ELR (cell line): ENCODE measurements at places on chromosomes 7 and 10.

GRCh38 chr10:91007655-91008054, 86.8 kb upstream of the ANKRD1 start:
- DNase-seq: no peak

DNA sequence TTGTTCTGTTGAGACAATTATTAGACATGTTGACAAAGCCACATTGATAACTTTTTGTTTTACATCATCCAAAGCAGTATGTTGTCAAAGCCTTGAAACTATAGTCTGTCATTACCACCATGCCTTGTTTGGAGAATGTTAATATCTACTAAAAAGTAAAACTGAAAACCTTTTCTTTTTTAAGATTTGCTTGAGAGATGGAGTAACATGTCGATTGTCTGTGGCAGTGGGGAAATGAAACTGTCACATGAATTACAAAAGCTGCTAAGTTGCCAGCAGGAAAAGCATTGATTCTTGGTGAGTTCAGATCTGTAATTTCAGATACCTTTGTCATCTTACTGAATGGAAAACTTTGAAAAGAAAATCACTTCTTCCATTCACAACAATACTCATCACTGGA, 69.1 kb downstream of the TFPI2 start:
- DNase-seq: no peak

DNA sequence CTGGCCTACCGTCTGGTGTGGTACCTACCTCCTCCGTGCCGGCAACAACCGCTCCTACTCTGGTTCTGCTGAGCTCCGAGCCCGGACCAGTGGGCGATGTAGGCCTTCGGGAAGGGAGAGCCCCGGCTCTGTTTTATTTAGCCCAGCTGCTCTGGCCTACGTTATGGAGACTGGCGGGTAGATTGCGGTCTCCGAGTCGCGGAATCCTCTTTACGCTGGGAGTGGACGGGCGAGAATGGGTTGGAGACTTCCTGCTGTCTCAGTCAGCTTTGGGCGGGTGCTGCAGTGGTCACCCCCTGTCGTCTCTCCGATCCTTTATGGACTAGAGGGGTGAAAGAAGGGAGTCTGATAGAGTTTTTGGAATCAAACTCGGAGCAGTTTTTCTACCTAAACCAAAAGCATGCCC, 406 bp downstream of the CBLL1 start:
- peak; percentile 63 for DNase-seq

- DNase-seq: peak; percentile 8
These were observed 167.4 kb upstream of the AHR start for GRCh38 chr7:17131060-17131345.

DNA sequence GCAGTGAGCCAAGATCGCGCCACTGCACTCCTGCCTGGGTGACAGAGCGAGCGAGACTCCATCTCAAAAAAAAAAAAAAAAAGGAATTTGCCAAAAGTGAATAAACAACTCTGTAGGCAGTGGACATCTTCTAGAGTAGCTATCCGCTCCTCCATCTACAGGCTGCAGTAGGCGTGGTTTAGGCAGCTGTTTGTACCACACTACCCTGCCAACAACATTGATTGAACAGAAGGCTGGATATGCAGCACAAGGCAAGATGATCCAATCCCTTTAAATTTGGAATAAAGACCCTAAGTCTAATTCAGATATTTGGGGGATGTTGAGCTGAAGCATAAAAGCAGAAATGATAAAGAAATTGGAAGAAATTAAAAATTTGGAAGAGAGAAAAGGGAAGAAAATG, 141.6 kb downstream of the TES start:
- no peak for DNase-seq

DNA sequence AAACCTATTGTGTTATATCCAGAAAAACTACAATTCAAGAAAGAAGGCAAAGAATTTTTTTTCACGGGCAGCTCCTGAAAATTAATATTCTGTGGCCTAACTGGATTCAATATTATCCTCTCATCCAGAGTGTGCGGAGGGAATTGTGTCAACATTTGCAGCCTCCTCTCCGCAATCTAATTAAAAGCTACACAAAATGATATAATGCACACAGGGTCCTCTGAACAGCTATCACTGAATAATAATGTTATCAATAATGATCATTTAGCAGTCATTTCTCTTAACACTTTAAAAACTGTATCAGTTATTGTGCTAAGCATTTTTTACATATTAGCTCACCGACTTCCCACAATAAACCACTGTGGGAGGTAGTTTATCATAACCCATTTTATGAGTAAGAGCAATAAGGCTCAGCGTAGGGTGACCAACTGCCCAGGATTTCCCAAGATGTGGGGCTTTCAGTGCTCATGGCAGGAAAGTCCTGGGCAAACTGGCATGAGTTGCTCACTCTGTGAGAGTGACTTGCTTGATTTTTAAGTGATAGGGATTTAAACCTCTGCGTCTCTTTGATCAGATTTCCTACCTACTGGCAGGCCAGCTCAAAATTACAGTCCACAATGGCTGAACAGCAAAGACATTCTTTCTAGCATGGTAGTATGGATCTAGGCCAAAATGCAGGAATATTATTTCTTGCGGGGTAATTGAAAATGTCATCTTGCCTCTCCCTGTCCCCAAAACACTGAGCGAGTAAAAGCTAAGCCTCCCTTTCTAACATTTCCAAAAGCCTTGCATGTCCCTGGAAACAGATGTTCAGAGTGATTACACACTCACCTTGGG, 65.7 kb downstream of the AOAH start:
- peak; percentile 99 for DNase-seq

DNA sequence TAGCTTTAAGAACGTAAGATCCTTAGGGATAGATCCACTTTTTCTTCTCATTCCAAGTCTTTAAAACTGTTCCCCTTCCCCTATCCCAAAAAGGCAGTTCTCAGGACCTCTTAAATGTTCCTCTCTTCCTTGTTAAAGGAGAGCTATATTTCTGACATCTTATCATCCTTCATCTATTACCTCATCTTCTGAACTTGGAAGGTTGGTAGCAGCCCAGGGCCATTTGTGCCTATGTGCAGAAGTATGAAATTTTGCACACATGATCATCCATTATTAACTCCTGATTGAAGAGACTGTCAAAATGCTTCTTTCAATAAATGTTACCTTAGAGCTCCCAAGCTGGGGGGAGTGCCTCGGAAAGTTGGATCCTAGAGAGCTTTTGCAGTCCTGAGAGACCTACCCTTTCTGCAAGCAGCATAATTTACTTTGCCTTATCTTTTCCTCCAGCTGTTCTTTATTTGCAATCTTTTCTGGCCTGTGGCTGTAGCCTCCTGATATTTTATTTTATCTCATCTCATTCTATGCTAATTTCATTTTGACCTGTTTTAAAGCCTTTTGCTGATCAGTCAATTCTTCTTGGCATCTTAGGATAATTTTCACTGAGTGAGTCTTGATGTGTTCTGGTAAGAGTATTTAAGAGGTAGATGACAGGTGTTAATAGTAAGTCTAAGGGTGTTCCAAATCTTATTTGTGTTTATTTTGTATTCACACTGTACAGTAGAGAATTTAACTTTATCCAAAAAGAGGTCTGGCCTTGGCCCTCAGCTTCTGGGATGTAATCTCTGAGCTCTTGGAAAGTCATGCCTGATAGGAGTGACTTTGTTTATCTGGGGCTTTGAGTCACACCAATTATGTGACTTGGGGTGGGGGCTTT, 135.0 kb upstream of the PDLIM1 start:
- no peak for DNase-seq

GRCh38 chr7:127885843-127886242, 145.4 kb downstream of the LRRC4 start:
- peak; percentile 65 for DNase-seq

DNA sequence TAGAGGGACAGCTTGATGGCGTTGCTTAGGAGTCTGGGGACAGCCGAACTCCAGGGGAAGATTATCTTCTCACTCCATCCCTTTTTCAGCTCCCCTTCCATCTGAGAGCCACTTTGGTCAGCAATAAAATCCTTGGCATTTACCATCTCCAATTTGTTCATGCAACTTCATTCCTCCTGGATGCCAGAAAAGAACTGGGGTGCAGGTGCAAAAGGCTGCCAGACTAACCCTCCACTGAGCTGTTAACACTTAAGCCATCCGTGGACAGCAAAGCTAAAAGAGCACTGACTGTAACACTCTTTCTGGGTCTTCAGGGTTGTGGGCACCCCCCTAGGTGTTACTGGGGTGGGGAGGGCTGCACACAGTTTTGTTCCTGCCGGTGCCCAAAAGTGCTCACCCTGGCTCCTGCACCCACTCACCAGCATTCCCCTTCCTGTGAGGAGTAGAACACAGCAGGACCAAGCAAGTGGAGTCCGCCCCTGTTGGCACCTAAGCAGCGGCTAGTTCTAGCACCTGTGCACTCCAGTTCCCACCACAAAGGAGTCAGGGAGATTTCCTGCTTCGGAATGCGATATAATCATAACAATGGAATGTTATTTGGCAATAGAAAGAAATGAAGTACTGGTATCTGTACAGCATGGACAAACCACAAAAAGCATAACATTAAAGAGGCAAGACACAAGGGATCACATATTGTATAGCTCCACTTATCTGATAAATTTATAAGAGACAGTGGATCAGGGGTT, 95.1 kb downstream of the NPY start:
- DNase-seq: peak; percentile 89

DNA sequence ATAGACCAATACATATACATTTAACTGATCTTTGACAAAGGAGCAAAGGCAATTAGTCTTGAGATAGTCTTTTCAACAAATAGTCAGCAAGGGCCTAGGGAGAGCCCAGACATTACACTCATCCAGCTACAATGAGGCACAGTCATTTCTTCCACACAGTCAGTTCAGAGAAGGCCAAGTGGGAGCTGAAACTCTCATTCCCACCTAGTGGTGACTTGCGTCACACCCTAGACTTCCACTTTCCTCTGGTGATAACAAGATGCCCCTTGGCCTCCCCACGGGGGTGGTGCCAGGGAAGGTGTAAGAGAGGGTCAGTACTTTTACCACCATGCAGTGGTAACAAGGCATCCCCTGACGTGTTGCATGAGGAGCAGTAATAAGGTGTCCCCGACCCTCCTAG, 8.0 kb downstream of the FRMPD2 start:
- DNase-seq: no peak

- DNase-seq: no peak
These were observed 18.7 kb downstream of the HERPUD2 start for GRCh38 chr7:35676211-35676610.

DNA sequence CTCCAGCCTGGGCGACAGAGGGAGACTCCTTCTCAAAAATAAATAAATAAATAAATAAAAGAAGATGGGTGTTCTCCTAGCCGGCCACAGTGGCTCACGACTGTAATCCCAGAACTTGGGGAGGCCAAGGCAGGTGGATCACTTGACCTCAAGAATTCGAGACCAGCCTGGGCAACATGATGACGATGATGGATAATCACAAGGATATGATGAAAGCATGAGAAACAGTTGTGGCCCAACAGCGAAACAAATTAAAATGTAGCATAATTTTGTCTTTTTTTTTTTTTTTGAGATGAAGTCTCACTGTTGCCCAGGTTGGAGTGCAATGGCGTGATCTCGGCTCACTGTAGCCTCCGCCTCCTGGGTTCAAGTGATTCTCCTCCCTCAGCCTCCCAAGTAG, 12.9 kb downstream of the ZNF786 start:
- no peak for DNase-seq
